ENCODE measurements at places on chromosomes 7 and 10.

GRCh38 chr7:86706406-86706805 lies 62.7 kb downstream of the GRM3 start:
- DNase-seq = no peak

DNA sequence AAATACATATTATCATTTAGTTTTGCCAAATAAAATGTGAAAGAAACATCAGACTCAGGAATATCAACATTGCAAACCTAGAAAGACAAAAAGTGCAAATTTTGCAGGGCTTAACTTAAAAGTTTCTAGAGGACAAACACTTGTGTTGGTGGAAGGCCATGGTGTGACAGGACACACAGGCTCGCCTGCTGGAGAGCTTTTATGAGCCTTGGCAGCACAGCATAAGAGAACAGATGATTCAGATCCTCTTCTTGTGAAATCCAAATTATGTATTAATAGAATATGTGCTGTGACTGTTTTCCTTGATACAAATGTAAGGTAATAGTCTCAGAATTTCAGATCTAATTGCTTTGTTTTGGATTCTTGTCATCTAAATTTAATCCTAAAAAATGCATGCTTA lies 72.9 kb upstream of the ABCB5 start:
- no peak for DNase-seq

GRCh38 chr10:76033457-76034196 lies 602.2 kb downstream of the LRMDA start:
- DNase-seq = no peak

DNA sequence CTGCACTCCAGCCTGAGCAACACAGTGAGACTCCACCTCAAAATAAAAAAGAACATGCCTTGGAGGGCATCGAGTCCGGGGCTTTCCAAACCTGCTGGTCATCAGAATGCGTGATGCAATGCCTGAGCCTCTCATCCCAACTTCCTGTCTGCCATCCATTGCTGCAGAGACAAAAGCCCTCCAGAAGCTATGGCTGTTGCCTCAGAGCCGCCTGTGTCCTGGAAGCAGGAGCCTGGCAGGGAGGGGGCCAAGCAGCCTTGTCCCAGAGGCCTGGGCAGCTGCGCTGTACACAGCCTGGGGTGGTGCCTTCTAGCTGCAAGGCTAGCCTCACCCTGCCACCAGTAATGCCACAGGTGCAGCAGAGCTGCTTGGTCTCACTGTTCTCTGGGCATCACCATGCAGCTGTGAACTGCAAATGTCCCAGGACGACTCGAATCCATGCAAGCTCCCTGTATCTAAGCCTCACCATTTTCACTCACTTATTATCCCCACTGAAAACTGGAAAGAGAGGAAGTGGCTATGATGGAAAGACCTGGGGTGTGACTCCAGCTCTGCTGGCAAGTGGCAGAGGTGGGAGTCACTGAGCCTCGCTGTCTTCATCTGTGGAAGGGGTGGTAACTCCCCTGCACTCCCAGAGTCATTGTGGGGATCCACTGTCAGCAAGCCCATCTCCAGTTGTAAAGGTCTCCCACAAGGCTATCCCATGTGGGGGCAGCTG lies 7.0 kb downstream of the ALOX5 start:
- DNase-seq = no peak

- no peak for DNase-seq
Measured at GRCh38 chr7:1087952-1088920, at the start of gene GPER1. Gene GPER1, plus strand, starts transcription at chr7:1088113. Its CDS starts 3,616 bp downstream, at chr7:1091729.

GRCh38 chr7:142438235-142438922 lies 180.5 kb upstream of the PRSS58 start:
- peak; percentile 26 for DNase-seq

DNA sequence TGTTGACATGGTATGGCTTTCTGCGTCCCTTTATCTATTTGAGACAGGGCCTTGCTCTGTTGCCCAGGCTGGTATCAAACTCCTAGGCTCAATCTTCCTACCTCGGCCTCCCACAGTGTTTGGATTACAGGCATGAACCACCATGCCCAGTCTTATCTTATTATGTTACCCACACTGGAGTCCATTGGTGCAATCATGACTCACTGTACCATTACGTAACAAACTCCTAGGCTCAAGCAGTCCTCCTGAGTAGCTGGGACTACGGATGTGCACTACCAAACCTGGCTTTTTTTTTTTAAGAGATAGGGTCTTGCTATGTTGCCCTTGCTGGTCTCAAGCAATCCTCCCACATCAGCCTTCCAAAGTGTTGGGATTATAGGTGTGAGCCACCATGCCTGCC lies 66.7 kb downstream of the CCDC3 start:
- DNase-seq = no peak

- DNase-seq = no peak
Measured at GRCh38 chr10:1315178-1315577, 259.0 kb downstream of the WDR37 start.

DNA sequence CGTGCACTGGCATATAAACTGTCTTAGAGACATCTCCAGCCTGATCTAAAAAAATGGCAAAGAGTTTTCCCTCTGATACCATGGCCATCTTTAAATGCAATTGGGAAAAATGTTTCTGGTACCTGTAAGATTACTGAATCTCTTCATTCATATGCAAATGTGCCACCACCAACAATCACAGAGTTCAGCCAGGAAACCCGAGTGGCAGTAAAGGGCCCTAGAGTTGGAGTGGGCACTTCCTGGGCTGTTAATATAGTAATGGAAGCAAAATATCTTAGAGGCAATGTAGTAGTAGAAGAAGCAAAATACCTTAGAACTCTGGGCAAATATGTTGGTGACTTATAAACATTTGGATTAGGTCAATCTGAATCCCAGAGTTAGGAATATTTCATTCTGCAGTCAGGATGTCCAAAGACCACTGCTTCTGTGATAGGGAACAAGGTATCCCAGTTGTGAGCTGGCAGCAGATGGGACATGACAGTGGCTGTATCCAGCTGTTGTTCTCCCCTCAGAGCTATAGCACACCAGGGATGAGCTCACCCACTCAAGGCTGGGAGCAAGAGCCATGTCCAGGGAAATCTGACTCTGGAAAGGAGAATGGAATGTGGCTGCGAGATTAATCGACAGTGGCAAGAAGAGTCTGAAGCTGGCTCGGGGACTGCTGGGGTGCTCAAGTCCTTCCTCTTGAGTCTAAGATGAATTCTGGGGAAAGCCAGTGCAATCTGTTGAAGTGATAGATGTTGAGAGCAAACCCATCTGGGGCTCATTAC lies 332.1 kb downstream of the PHTF2 start:
- DNase-seq = no peak

- DNase-seq = no peak
Measured at GRCh38 chr7:131066635-131067034, 261.0 kb upstream of the MKLN1 start.

- DNase-seq = no peak
Measured at GRCh38 chr10:4450981-4451908, 374.8 kb upstream of the AKR1E2 start.

GRCh38 chr10:32000937-32001336 lies 55.3 kb downstream of the KIF5B start:
- no peak for DNase-seq

- no peak for DNase-seq
Measured at GRCh38 chr10:119832951-119833350, 39.7 kb downstream of the MCMBP start.

DNA sequence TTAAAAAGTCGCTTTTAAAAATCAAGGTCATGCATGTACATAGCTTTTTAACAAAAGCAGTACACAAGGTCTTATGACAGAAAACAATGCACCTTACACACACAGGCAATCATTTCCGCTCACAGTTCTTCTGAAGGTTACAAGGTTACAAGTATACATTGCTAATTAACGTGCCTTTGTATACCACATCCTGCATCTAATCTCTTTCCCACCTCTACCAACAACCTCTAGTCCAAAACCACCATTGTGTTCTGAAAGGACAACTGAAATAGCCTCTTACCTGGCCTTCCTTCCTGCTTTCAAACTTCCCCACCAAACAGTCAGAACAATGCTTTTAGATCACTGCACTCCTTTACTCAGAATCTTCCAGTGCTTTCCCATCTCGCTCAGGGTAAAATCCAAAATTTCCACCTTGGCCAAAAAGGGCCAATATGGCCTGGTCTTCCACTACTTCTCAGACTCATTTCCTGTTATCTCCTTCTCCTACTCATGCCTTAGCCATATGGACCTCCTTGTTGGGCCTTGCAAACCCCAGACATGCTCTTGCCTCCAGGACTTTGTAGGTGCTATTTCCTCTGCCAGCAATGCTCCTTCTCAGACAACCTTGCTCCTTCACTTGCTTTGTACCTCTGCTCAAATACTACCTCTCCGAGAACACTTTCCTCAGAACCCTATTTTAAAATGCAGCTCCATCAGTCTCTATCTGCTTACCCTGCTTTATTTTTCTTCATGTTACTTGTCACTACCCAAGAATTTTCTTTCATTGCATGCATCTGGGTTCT lies 205.4 kb downstream of the DNAJC1 start:
- no peak for DNase-seq

- DNase-seq = no peak
Measured at GRCh38 chr10:131569851-131570715, 258.6 kb upstream of the TCERG1L start.

DNA sequence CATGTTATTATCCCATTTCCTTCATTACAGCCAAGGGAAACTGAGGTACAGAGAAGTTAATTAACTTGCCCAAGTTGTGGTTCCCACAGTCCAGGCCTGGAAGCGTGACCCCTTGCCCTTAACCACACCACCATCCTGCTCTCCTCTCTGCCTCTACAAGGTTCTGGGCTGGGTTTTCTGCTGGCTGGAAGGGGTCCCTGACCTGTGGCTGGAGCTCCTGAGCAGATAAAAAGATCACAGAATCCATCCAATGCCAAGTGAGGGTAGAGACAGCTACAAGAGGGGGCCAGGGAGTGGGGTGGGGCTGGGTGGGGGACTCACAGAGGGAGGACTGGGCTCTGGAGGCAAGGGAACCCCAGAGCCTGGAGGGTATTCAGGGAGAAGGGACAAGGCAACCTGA lies 9.7 kb downstream of the ASB10 start:
- no peak for DNase-seq

- DNase-seq = no peak
Measured at GRCh38 chr7:145211211-145211610, 375.4 kb upstream of the TPK1 start.
